ENCODE measurements at places on chromosomes 4 and X.
A peak's percentile ranks its signal among the peaks of the same experiment; 100 is the strongest.

GRCh38 chr4:38226170-38226569 lies 266.0 kb downstream of the PTTG2 start:
- no peak for DNase-seq

GRCh38 chrX:39815631-39816030 lies 282.1 kb downstream of the BCOR start:
- no peak for DNase-seq

- no peak for DNase-seq
Measured at GRCh38 chrX:46754036-46754435, 4.9 kb downstream of the SLC9A7 start.

- DNase-seq, result no peak
Measured at GRCh38 chr4:108168160-108168670, 517 bp downstream of the LEF1 start.

DNA sequence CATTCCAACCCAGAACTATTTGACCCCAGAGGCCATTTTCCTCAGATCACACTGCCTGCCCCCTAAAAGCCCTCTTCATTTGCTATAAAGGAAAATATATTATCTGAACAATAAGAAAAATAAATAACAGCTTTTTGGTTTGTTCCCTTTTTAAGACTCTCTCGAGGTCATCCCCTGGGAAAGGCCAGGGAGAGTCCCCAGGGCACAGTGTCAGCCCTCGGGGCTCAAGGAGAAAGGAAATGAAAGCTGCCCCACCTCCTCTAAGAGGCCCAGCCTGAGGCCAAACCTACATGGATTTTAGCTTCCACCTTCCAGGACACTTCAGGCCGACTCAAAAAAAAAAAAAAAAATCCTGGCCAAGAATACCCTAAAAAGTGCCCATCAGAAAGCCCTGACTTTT lies 97.6 kb downstream of the SH3KBP1 start:
- no peak for DNase-seq

- peak; percentile 26 for DNase-seq
Measured at GRCh38 chrX:54043056-54043455, 1.2 kb downstream of the PHF8 start.

DNA sequence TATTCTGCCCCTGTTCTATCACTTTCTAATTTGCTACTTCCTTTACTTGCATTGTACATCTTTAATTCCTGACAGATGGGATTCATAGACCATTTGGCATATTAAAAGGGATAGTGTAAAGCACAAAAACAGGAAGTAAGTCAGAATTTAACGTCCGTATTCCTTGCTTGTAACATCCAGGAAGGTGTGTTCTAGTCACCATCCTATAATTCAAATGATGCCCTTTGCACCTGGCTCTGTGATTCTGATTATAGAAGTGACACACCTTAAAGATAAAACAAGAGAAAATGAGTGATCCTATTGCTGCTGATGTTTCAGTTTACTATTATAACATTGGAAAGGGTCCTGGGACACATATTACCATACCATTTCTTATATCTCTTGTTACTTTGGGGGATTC lies 238.7 kb upstream of the NR3C2 start:
- no peak for DNase-seq

DNA sequence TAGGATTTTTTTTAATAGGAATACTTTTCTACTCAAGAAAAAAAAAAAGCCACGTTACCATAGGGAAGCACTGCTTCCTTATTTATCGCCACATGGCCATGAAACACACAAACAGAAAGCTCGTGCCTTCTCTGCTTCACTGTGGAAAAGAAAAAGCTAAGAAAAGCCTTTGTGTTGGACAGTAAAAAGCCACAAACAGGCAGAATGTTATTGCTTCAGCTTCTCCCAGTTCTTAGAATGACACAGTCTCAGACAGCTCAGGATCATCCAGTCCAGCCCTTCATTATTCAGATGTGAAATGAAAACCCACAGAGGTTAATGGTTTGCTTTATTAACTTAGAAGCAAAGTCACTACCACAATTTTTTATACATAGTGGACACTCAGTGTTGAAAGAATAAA lies 181.6 kb upstream of the NOCT start:
- no peak for DNase-seq

DNA sequence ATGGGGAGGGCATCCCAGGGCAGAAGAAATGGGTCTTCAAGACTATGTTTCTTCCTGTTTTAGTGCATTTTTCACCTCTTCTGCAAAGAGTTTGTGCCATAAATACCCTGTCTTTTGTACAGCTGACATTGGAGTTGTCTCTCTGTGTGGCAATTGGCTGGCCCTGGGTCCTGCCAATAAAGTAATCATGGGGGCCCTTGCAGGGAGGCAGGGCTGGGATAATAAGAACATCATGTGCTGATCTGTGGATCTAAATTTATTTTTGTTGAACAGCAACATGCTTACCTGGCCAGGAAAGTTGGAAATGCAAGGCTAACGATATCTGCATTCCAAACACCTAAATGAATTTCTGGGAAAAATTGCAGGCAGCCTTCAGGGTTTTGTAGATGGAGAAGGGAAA lies 174.6 kb upstream of the GATB start:
- DNase-seq, result no peak

GRCh38 chr4:26321373-26322221 lies 783 bp downstream of the RBPJ start:
- DNase-seq, result peak; percentile 79

GRCh38 chrX:110241816-110242215 lies 76.1 kb downstream of the AMMECR1 start:
- no peak for DNase-seq

DNA sequence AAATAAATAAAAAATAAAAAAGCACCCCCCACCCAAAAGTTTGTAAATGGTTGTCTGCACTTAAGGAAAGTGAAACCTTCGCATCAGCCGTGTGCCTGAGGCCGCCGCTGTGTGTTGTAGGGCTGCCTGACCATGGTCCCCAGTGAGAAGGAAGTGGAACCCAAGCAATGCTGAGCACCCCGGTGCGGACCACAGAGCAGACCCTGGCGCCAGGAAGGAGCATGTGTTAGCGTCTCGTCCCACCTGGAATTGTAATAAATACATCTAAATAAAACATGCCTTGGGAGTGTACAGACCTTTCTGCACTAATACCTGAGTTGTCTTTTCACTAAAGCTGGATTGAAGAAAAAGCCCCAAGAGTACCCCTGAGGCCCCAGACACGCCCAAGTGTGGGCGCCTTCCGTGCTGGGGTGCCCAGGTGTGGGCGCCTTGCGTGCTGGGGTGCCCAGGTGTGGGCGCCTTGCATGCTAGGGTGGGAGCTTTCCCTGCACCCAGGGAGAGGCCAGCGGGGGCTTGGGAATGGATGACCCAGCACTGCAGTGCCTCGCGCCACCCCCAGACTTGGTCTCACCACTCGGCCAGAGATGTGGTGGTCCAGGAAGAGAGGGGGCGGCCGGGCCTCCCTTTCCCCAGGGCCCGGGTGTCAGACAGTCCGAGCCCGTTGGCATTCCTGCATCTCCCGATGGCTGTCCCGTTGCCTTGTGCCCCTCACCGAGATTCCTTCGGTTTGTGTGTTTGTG lies 33.7 kb downstream of the HTT-AS start:
- no peak for DNase-seq

DNA sequence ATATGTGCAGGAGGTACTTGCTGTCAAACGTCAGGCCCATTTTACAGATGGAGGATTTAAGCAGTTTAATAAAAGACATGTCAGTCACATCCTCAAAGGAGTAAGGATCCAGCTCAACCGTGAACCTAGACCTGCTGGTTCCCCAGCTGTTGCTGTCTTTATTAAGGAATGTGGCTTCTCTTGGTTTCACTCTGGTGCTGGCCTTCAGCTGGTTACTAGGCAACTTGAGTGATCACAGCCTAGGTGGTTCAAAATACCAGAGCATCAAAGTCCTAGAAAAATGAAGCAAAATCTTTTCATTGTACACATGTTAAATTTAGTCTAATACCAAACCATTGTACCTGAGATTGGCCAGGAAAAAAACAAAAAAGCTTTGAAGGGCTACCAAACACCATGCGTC lies 32.7 kb upstream of the GLRA2 start:
- no peak for DNase-seq

DNA sequence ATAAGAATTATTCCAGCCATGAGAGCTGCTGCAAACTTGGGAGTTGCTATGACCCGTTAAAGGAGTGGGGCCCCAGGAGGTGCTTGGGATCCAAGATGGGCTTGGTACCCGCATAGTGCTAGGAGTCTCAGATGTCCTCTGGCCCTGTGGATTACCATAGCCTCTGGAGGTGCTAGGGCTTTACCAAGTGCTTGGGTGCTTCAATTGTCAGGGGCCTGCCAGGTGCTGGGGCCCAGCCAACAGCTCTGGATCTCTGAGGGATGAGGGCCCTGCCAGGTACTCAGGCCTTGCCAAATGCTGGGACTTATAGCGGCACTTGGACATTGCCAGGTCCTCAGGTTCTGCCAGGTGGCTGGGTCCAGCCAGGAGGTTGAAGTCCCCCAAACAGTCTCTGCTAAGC lies 32.0 kb upstream of the USP51 start:
- DNase-seq, result no peak

- no peak for DNase-seq
Measured at GRCh38 chr4:72390409-72390808, 178.6 kb downstream of the ADAMTS3 start.

DNA sequence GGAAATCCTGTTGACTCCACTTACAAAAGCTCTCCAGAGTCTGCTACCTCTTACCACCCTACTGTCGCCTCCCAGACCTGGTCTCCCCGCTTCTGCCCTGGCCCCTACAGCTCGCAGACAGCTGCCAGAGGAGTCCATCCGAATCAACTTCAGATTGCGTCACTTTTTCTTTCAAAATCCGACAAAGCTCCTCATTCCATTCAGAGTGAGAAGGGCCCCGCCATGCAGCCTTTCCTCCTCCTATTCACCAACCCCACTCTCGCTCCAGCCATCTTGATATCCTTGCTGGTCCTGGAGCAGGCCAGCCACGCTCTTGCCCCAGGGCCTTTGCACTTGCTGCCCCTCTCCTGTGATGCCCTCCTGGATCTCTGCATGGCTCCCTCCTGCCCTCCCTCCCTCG lies 5.2 kb upstream of the OPN1LW start:
- DNase-seq, result no peak

DNA sequence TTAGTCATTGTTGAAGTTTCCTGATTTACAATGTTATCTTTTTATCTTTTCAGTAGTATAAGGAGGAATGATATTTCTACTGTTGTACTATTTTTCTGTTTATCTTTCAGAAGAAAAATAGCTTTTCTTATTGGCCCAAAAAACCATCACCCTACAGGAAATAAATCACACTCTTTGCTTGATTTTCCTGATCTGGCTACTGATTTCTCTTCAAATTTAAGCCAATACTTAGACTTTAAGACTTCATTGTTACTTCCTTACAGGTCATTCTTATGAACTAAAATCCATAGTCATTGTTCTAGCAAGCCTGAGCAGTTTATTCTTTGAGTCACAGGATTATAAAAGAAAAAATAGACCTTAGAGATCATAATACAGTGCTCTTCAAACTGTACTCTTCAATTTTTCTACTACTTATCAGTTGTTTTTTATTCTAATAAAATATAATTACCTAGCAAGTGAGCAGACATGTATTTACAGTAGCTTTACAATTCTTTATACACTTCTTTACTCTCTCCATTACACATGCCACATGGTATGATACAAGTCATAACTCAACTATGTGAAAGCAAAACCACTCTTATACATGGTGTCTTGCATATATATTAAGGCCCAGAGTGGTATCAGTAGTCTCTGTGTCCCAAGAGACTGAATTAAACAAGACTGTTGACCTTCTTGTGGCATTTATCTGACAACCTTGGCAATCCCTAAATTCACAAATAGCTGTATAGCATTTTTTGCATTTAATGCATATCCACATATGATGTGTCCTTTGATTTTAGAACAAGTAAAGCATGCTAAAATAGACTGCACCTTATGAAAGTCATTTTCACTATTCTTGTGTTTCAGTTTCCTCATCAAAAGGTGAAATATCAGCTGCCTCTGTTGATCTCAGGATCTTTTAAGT lies 47.9 kb downstream of the TET2 start:
- DNase-seq, result no peak

DNA sequence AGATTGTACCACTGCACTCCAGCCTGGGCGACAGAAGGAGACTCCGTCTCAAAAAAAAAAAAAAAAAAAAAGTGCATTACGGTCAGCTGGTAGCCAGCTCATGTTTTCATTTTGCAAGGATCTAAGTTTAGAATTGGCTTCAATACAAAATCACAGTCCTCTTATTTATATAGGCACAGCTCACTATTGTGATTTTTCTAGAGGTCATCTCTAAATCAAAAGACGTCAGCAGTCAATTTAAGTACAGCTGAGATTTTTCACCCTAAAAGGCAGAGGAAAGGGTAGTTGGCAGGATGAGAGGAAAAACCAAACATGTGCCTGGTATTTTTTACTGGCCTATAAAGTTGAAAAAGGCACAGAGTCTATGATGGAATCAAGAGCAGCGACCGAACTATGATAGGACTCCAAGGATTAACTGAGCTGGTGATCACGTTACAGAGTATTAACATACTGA lies 30.8 kb downstream of the ASB5 start:
- no peak for DNase-seq

GRCh38 chrX:104621781-104622180 lies 55.8 kb downstream of the IL1RAPL2 start:
- no peak for DNase-seq

DNA sequence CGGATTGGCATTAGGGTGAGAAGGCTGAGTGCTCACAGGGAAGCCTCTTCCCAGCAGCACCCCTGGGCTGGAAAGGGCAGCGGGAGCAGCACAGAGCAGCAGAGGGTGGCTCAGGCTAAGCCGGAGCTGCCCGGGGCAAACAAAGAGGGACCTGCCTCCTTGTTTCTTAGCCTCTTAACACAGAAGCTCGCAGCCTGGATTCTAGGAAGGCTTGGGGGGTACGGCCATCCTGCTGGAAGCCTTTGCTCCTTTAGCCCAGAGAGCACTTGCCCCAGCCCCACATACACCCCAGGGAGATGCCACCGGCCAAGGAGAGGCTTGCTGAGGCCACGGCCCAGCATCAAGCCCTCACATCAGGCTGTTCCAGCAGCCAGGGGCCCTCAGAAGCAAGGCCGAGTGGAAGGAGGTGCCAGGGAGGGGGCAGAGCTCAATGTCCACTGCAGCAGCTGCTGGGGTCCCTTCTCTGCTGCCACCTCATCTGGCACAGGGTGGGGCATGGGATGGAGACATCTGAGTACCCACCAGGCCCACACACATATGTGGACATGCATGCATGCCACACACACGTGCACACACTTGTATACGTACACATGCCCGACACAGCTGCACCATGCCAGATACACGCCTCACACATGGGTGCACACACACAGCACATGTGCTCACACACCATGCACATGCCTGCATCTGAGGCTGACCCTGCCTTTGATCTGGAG lies 20.3 kb upstream of the SPON2 start:
- DNase-seq, result no peak

DNA sequence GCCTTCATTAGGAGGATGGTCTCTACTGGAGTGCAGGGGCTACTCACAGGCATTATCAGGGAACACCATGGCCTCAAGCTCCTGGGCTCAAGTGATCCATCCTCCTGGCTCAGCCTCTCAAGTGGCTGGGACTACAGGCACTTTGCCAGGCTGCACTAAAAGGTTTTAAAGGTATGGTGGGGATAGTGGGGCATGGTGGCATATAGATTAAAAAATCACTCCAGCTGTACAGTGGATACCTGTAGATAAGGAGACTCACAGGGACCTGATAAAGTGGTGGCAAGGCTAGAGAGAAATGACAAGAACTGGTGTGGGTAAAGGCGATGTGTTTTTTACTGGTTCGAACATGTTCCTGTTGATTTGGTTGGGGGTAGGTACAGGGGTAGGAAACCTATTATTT lies 5.9 kb downstream of the ZAR1 start:
- DNase-seq, result no peak
